ENCODE measurements at places on chromosomes 5 and 9.
A peak's percentile ranks its signal among the peaks of the same experiment; 100 is the strongest.

GRCh38 chr5:147448766-147449165 is 61.1 kb downstream of the DPYSL3 start:
- DNase-seq, result no peak

- no peak for DNase-seq
Measured at GRCh38 chr5:43469671-43470391, 13.8 kb downstream of the TMEM267 start.

DNA sequence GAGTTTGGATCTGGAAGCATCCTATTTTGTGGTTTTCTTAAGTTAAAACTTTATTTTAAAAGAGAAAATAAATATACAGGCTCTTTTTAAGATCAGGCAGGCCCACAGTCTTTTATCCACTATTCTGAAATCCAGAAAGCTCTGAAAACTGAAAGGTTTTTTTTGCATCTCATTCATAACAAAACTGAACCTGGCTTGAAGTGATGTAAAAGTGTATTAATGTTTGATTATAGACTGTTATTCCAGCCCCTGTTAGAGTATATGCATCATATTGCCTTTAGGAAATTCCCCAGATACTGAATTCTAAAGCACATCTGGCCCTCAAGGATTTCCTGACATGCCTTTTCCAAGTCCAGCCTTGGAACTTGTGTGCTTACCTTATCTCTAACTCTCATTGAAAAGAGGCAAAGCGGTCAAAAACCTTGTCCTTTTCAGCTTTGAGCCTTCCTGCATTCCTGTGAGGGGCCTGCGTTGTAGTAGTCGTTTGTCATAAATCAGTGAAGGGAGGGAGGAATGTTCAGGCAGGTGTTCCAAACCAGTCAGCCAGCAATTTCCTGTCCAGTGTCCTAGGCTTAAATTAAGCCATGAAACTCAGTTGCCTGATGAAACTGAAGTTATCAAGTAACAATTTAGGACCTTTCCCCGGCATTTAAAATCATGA is 110.4 kb downstream of the TLE4 start:
- DNase-seq, result no peak

DNA sequence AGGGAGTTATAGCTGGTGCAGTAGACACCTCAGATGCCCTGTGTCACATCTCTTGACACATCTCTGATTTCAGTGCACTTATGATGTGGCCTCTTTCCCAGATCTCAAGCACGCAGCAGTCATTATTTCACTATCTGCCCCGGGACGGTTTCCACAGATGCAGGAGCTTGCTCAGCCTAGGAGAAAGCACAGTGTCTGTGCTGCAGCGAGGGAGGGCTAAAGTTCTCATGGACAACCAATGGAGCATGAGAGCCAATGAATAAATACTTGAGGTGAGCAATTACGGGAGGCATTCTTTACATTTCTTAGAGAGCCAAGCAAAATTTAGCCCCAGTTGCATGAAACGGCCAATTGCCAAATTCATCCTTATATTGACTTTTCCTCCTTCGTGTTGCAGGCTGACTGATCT is 7.4 kb upstream of the MOB3B start:
- peak; percentile 39 for DNase-seq

DNA sequence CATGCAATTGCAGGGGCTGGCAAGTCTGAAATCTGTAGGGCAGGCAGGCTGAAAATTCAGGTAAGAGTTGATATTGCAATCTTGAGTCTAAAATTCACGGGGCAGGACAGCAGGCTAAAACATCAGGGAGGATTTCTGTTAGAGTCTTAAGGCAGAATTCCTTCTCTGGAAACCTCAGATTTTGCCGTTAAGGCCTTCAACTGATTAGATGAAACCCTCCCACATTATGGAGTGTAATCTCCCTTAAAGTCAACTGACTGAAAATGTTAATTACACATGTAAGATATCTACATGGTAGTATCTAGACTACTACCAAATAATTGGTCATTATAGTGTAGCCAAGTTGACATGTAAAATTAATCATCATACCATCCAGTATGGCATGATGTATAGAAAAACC is 3.1 kb upstream of the ZNF169 start:
- DNase-seq, result no peak

DNA sequence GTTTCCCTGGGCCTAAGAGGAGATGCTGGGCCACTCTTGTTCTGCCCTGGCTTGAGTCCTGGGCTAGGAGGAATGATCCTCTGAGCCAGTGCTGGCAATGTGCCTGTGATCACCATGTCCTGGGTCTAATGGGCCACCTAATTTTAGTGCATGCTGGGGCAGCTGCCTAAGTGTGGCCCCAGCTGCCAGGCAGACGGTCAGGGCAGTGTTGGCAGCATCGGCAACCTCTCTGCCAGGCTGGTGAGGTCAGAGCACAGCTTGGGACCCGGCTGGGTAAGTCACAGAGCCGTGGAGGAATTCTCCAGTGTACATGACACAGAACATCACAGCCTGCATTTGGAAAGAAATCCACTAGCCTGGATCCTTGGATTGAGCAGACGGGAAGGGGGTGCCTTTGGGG is 21.4 kb upstream of the PITX1 start:
- peak; percentile 6 for DNase-seq

DNA sequence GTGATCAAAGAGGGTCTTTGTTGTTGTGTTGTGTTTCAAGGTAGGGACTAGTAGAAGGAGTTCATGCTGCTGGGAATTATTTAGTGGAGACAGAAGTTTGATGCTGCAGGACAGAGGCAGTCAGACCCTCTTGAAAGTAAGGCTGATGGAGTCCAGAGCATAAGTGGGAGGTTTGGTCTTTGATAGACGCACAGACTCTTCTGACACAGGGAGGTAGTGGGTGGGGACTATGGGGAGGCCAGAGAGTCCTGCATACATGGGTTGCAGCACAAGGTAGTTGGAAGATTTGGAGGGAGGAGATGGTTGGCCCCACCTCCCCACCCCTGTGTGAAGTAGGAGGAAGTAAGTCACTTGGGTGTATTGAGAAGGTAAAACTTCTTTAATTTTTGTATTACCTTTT is 2.4 kb upstream of the CCDC112 start:
- DNase-seq, result no peak

DNA sequence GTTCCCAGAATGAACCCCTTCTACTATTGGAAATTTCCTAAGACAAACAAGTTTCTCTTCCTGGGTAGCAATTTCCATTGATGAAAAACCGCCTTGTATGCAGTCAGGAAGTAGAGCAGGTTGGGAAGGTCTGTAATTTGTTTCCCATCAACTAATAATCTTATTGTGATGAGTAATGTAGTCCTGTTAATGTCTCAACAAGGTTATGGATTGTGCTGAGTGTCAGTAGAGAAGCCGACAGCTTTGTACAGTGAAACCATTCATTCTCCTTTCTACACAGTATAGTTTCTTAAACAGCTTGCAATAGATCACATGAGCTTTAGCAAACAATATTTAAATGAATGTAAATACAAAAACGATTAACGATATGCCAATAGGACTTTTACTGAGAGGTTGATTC is 355.4 kb upstream of the WWC1 start:
- DNase-seq, result no peak

DNA sequence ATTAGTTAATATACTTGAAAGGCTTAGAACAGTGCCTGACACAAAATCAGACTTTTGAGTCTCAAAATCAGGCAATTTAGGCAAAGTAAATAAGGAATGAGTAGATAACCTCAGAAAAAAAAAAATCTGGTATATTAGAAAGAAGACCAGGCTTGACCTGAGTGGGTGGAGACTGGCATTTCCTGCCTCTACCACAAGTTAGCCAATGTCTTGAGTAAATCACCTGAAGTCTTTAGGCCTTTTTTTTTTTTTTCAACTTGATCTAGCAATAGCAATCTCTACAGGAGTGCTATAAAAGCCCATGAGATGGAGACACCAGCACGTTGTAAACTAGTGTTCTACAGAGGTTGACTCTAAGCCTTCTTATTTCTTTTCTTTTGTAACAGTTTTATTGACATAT is 104.2 kb upstream of the RASEF start:
- no peak for DNase-seq

DNA sequence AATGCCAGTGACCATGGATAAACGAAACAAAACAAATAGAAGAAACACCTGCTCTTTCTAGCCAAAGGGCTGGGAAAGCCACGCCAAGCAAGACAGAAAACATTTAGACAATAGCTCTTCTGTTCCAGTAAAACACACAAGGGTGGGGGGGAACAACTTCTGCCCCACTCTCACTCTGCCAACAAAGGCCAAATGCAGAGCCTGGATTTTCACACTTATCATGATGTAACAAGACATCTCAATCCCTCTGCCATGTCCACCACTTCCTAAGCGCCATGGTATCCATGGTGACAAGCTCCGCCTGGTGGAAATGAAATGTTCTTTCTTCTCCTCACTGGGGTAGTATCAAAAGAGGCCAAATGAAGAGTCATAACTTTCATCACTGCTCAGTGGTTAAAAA is 60.6 kb downstream of the DRD1 start:
- DNase-seq, result peak; percentile 40

DNA sequence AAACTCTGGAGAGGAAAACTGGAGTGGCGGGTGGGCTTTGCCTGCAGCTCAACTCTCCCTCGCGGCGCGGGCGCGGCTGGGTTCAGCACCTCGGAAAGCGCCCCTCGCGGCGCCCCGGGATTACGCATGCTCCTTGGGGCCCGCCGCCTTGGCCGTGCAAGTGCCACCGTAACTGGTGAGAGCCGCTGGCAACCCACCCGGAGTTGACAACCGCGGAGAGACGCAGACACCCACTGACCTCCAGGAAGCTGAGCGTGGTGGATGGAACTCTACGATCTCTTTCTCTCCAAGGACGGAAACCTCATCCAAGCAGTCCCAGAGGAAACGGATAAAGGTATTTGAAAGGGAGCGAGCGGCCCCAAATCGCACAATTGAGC is 194 bp upstream of the RXFP3 start:
- no peak for DNase-seq

DNA sequence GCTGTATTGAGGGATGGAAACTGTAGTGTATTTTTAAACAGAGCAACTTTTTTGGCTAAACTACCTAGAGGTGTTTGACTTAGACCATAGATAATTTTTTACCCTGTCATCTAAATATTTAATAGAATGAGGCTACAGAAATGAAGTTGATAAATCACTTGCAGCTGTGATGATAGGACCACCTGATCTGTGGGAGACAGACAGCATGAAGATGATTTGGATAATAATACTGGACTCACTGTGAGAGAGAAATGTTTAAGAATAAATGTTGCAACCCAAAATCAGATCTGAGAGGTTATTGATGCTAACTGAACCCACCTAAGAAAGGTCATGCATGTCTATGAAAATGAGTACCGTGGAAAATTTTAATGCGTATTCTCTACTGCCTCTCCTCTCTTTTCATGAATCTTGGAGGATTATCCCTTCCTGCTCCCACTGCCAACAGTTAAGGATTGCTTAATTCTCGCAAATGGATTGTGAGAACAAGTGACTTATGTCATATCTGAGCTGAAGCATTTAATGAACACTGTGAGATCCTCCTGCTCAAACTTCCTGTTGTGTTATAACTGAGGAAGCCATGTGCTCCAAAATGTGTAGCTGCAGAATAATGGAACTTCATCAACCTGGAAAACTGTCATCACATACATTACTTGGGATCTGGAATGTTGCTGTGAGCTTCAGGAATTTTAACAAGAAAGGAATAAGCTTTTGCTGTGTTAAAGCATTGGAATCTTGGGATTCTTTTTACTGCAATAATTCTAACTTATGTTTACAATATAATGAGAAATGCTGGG is 617.9 kb upstream of the CDH18 start:
- DNase-seq, result no peak

Data from pons (tissue), 1 donor.